Glutamatergic neuron (in vitro differentiated cells): ENCODE measurements at places on chromosomes 7 and 10.

DNA sequence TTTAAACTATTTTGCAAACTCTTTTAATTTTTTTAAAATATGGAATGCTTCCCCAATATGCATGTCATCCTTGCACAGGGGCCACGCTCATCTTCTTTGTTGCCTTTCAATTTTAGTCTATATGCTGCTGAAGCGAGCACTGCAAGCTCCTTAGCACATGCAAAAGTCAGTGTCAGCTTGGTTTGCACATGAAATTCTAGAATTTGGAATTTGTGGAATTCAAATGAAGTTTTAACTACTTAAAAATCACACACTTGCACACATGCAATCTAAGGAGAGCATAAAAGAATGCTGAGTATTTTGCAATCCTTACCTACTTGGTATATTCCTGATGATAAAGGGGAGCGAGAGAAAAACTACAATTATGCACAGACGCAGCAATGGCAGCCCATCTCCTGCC is 78.3 kb upstream of the ATP6V0A4 start:
- DNase-seq = no peak

GRCh38 chr10:80433134-80433533 is 21.0 kb upstream of the TSPAN14 start:
- DNase-seq = no peak

GRCh38 chr10:62388328-62388727 is 14.2 kb downstream of the ZNF365 start:
- no peak for DNase-seq

DNA sequence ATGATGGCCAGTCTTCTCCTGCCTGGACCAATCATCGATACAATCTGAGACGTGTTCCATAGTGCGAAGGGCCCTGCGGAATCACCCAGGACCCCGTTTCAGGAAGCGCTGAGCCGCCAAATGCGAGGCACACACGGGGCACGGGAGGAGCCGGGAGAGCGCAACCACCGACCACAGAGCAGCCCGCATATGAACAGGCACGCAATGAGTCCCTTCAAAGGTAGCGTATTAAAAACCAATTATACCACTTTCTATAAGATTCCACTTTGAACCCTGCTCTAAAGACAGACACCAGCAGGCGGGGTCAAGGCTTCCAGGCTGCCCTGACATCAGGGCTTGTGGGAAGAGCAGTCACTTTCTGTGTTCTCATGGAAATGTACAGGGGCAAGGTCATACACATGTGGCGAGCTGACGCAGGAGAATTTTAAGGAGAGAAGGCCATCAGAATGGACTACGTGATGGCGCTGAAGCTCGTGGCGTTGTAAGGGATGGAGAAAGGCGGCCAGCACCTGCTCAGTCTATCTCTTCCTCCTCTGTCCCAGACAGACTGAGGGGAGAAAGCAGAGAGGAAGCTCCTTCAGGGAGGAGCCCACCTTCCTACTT is 46.2 kb downstream of the AMZ1 start:
- no peak for DNase-seq

DNA sequence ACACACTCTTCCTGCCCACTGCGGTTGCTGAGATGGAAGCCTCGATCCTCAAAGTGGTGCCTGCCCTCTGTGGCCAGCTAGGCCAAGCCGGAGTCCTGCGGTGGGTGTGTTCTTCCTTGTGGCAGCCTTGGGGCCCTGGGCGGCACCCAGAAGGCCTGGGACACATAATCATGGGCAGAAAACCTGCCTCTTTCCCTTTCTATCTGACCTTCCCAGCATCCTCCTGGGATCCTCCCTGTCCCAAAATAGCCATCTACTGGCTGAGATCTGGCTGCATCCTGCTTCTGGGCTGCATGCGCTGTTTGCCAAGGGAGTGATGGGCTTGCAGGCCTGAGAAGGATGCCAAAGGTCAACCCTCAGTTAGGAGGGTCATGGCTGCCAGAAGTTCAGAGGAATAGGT is 23.9 kb downstream of the COL13A1 start:
- DNase-seq = no peak

- no peak for DNase-seq
These were observed 17.9 kb downstream of the NMT2 start for GRCh38 chr10:15150563-15150962.

DNA sequence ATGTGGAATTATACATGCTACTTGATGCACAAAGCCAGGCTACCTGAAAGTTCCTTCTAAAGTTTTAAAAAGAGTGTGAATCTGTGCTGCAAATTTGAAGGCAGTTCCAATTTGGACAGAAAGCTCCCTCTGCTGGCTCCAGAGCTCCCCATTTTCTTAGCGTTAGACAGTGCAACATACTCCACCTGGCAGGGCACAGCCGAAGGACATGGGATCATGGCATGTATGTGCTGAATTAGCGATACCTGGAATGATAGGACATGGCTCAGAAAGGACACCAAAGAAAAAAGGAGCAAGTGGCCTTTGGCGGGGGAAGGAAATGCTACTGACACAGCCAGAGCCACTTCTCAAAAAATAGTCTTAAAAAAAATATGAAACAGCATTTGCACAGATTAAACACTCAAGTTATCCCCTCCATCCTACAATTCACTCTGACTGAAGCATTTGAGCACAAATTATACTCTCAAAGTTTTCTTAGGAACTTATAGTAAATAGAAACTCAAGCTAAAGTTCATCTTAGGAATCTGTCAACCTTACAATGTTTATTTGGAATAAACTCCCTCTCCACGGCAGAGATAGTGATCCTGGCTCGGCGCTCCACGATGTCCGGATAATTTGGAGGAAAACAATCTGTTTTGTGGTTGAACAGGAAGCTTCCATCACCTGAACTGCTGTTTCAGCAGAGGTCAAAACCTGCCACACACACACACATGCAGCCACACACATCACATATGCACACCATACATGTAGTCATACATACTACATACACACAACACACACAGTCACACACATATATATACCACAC is 80.0 kb downstream of the C7orf25 start:
- no peak for DNase-seq

DNA sequence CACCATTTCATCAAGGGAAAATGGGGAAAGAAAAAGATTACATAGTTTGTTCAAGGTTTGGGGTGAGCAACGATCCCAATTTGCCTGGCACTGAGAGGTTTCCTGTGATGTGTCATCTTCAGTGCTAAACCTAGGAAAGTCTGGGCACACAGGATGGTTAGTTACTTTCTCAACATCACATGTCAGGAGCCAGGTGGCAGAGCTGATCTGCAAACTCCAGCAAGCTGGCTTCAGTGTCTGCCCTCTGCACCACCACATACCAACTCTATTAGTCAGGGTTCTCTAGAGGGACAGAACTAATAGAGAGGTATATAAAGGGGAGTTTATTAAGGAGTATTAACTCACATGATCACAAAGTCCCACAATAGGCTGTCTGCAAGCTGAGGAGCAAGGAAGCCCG is 11.3 kb downstream of the ADAM12 start:
- no peak for DNase-seq

DNA sequence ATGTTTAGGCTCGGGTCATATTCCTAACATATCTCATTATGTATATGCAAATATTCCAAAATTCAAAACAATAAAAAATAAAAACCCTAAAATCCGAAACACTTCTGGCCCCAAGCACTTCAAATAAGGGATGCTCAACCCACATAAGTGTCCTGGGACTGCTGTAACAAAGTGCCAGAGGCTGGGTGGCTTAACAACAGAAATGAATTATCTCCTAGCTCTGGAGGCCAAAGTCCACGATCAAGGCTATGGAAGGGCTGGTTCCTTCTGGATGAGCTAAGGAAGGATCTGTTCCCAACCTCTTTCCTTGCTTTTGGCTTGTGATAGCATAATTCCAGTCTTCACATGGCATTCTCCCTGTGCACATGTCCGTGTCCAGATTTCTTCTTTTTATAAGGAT is 181.6 kb upstream of the NFE2L3 start:
- DNase-seq = no peak

DNA sequence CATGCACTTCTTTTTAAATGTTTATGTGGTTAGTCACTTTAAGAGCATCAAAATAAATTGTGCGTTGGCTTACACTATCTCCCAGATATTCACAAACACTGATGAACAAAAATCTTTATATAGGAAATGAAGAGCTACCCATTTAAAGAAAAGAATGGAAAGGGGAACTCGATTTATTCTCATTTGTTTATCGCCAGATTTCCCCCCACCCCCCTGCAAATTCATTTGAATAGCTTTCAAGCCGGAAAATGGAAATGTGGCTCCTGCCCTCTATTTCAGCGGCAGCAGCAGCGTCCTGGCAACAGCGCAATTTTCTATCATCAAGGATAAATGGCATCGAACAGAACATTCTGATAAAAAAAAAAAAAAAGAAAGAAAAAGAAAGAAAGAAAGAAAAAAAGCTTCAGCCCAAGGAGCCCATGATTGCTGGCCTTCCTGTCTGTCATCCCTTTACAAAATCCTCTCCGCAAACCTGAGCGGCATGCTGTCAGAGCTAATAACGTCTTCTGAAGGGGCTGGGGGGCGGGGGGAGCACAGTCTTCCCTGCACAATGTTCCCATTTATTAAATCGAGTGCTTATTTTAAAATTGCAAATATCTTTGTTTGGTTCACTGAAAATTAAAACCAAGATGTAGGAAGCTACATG is 13.7 kb upstream of the DLX6 start:
- no peak for DNase-seq

GRCh38 chr7:101673951-101674350 is 44.9 kb upstream of the MYL10 start:
- DNase-seq = no peak

DNA sequence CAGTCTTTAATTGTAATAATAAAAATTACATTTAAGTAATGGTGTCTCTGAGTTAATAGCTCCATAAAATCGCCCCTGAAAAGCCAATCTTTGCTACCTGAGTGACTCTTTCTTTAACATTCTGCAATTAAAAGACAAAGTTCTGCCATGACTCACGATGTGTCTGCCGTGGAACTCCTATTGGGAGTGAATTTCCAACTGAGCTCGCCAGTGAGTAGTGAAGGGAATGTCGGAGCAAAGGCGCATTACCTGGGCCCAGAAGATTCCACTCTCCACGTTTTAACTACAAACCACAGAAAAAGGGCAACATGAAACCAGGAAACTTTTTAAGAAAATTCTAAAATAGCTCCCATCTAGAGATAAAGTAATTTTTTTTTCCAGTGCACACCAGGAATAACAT is 36.9 kb upstream of the RNF32 start:
- no peak for DNase-seq

GRCh38 chr7:127782075-127782474 is 130.1 kb downstream of the SND1 start:
- no peak for DNase-seq

- no peak for DNase-seq
These were observed 24.5 kb downstream of the ADRB1 start for GRCh38 chr10:114068054-114068707.

DNA sequence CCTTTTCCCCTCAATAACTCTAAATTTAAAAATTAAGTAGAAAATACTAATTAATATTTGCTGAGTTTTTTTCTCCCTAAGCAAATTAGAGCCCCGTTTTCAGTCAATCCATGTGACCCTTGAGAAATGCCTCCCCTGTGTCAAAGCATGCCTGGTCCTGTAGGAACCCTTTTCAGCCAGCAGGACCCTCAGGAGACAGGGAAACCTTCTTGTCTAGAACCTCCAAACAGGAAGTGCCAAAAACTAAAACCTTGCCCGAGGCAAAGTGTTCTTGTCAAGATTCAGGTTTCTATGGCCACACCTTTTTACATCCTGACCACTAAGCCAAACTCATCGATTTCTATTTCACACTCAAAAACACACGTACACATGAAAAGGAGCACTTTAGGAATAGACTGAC is 60.1 kb upstream of the NFE2L3 start:
- no peak for DNase-seq

DNA sequence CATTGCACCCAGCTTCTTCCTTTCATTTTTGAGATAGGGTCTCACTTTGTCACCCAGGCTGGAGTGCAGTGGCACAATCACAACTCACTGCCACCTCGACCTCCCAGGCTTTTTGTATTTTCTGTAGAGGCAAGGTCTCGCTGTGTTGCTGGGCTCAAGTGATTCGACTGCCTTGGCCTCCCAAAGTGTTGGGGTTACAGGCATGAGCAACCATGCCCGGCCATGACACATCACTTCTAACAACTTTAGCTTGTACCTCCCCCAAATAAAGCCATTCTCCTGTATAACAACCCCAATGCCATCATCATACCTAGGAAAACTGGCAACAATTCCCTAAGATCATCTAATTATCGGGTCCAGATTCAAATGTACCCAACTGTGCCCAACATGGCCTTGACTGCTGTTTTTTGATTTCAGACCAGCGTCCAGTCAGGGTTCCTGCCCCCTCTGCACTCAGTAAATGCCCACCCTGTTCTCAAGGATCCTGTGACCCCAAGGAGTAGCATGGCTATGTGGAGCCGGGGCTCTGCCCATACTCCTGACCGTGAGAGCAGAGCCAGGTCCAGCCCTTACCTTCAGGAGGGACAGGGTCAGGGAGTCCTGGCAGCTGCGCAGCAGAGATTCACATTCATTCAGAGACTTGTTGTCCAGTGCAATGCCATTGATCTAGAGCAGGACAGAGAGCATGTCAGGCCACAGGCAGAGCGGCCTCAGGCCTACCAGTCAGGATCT is 102.6 kb downstream of the DLG5 start:
- DNase-seq = no peak

DNA sequence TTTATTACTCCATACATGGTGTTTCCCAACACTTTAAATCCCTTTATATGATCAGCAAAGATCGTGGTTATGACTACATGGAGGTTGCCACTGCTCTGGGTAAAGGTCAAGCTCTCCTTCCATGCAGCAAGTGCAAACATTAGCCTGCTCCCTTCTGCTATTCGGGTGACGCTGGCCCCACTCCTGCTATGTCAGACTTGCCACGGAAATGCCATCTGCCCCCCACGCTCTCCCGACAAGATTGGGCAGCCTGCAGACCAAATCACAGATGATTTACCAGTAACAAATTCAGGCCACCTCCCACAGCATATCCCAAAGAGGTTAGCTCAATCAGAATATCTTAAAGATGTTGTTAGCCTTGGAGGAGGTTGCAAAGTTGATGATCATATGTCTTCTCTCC is 77.8 kb upstream of the MGMT start:
- DNase-seq = no peak

GRCh38 chr10:416091-416515 is 273.4 kb downstream of the DIP2C start:
- DNase-seq = no peak

DNA sequence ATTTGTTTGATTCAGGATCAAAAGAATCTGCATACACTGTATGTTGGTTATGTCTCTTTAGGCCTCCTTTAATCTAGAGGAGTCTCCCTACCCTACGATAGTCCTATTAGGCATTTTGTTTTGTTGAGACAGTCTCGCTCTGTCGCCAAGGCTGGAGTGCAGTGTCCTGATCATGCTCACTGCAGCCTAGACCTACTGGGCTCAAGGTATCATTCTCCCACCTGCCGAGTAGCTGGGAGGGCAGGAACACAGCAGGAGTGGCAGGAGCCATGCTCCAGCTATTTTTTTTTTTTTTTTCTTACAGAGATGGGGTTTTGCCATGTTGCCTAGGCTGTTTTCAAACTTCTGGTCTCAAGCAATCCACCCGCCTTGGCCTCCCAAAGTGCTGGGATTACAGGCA is 123.0 kb upstream of the DKK1 start:
- no peak for DNase-seq

- no peak for DNase-seq
These were observed 151.5 kb downstream of the GRID1 start for GRCh38 chr10:86215046-86215445.
